ENCODE measurements at places on chromosomes 4 and X. TPM values are rescaled to one million over a fixed set of nuclear protein-coding genes. Genes with fewer than 3 reads are reported as not detected.

GRCh38 chr4:158122501-158122900 lies 50.3 kb downstream of the GASK1B start:
- DNase-seq, result no peak

DNA sequence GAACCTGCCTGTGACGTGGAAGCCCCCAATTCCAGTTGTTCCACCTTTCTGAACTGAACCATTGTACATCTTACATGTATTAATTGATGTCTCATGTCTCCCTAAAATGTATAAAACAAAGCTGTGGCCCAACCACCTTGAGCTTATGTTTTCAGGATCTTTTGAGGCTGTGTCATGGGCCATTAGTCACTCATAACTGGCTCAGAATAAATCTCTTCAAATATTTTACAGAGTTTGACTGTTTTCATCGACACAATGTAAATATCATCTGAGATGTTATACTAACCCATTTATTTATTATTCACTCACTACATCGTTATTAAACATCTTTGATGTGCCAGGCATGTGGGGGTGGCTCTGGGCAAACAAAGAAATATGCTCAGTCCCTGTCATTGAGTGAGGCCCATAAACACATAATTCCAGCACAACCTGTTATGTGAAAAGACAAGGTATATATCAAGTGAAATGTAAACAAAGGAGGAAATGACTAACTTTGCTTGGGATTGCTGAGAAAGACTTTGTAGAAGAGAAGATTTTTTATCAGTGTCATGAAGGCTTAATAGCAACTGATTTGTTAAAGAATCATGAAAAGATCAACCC lies 34.5 kb upstream of the PPM1K start:
- DNase-seq, result no peak

MMRN1 gene
- not detected for polyA plus RNA-seq

ASB12 gene
- polyA plus RNA-seq, result not detected

- DNase-seq, result no peak
Observed at GRCh38 chrX:154516656-154517100, 646 bp upstream of the FAM3A start.

DNA sequence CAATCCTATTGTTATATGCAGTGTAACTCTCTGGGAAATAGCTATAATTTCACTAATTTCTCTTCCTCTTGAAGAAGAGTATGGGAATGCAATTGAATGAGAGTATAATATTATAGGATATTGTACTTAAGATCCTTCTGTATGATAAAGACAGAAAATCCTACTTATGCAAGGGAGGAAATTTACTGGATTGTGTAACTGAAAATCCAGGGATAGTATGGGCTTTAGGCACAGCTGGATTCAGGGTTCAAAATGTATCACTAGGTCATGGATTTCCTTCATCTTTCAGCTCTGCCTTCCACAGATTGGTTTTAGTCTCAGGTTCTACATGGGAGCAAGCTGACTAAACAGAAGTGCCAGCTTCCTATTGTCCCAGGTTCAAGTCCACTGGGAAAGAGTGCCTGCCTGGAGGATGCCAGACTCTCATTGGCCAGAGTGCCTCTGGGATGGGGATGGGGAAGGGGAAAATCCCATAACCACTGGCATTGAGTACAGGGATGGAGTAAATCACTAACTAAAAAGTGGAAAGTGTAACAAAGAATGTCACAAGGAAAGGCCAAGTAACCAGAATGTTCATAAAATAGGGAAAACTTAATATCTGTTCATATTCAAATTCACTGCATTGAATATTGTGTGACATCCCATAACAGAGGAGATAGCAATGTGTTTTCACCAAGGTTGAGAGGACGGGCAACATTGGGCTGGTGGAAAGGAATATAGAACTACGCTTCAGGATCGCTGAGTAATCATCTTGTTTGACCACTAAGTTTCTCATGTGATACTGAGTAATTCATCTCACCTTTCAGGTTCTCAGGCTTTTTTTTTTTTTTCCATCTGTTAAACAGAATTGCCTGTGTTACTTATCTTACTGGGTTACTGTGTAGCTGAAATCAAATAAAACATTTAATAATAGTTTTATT lies 75.7 kb downstream of the ANXA3 start:
- DNase-seq, result no peak

GJB1 gene
- polyA plus RNA-seq, result not detected

DNA sequence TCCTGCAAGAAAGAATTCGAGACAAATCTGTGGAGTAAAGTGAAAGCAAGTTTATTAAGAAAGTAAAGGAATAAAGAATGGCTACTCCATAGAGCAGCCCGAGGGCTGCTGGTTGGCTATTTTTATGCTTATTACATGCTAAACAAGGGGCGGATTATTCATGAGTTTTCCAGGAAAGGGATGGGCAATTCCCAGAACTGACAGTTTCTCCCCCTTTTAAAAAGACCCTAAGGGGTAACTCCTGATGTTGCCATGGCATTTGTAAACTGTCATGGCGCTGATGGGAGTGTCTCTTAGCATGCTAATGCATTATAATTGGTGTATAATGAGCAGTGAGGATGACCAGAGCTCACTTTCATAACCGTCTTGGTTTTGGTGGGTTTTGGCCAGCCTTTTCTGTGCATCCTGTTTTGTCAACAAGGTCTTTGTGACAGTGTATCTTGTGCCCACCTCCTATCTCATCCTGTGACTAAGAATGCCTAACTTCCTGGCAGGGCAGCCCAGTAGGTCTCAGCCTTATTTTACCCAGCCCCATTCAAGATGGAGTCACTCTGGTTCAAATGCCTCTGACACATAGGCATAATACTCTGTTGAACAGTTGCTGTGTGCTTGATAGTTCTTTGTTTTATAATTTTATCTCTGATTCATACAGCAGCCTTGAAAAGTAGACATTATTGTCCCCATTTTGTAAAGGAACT lies 25.8 kb downstream of the GAB1 start:
- DNase-seq, result no peak

DNA sequence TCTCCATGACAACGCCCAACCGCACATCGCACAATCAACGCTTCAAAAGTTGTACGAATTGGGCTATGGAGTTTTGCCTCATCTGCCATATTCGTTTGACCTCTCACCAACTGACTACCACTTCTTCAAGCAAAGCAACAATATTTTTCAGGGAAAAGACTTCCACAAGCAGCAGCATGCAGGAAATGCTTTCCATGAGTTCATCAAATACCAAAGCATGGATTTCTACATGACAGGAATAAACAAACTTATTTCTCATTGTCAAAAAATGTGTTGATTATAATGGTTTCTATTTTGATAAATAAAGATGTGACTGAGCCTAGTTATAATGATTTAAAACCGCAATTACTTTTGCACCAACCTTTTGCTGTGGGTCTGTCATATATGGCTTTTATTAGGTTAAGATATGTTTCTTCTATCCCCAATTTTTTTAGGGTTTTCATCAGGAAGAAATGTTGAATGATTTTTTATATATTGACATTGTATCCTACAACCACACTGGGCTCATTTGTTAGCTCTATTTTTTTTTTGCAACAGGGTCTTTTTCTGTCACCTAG lies 138.4 kb downstream of the PWWP3B start:
- no peak for DNase-seq

DNA sequence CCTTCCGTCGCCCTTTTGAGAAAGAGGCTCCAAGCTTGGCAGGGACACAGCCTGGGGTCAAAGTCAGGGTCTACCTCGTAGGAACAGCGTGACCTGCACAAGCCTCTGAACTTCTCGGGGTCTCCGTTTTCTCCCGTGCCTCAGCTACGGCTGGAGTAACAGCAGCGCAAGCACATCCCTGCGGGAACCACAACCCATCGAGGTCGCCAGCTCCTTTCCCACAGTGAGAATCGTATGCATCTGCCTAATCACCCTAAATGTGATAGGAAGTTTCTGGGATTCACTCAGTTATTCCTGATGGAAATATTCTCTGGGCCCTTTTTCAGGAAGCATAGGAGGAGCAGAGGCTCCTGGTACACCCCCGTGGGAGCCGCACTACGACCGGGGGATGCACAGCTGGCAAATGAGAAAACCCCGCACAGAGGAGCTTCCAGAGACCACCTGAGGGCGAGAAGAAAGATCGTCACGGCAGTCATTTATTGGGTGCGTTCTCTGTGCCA lies 24.7 kb downstream of the PPP2R2C start:
- no peak for DNase-seq

GRCh38 chr4:182206916-182207315 lies 36.3 kb upstream of the TENM3 start:
- DNase-seq, result no peak

COX18 gene
- 13.2 TPM for polyA plus RNA-seq

FABP2 gene
- not detected for polyA plus RNA-seq

NHSL2 gene
- 7.9 TPM for polyA plus RNA-seq

NDST4 gene
- polyA plus RNA-seq, result not detected

Data from BJ (cell line).